ENCODE measurements at places on chromosomes 11 and 22.

DNA sequence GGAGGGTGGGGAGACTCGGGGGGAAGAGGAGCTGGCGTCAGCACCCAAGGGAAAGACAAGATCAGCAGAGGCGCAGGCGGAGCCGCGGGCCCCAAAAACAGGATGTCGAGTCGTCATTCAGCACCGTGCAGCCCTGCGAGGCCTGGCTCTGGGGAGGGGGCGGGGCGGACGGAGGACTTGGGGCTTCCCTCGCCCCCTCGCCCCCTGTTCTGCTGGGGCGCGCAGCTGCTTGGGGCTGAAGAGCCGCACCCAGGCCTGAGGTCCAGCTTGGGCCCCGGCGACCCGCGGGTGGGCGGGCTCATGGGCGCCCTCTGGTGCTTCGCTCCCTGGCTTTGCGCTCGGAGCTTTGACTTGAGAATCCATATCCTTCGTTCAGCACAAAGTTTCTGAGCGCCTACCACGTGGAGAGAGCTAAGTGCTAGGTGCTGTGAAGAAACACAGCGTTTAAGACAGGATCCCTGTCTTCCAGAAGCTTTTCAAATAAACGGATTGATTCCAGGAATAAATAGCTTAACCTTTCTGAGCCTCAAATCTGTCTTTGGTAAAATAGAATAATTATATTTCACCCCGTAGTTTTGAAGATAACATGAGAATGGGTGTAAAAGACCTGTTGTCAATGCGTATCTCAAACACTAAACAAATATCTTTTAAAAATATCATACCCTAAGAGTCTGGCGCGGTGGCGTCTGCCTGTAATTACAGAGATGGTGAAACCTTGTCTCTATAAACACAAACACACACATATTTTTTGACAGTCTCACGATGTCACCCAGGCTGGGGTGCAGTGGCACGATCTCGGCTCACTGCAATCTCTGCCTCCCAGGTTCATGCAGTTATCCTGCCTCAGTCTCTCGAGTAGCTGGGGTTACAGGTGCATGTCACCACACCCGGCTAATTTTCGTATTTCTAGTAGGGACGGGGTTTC, 929 bp upstream of the RHOG start:
- peak; percentile 92 for DNase-seq

GRCh38 chr22:30870451-30871345, 97.9 kb downstream of the MORC2 start:
- no peak for DNase-seq

GRCh38 chr11:2342981-2343380, 34.1 kb upstream of the CD81 start:
- no peak for DNase-seq

- no peak for DNase-seq
Observed at GRCh38 chr11:11569936-11570491, 51.8 kb downstream of the GALNT18 start.

- DNase-seq = no peak
Observed at GRCh38 chr11:127098684-127099083, 98.1 kb upstream of the KIRREL3 start.

GRCh38 chr11:15127341-15127740, 12.6 kb downstream of the INSC start:
- no peak for DNase-seq

DNA sequence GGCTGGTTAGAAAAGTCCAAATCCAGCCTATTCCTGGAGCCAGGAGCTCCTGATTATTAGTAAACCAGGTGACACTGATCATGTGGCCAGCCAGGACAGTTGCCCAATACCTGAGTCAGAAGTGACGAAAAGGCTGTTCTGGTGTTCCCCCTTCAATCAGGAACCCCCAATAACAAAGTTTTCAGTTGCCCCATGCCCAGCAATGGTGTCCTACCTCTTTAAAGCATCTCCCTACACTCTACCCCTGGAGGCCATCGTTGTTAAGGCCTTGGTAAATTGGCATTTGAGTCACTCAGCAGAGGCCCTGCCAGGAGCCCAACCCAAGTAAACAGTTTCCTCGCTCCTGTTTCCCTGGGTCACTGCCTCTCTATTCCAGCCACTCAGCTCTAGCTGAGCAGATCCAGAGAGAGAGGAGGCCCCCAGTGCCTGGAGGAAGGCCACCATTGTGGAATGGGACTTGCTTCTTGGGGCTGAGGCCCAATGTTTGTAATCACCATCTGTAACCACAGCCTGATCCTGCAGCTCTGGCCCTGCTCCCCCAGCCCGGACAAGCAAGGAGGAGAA, 25.0 kb downstream of the ARHGAP1 start:
- DNase-seq = no peak

- no peak for DNase-seq
Observed at GRCh38 chr11:4030197-4030596, 64.4 kb upstream of the RRM1 start.

DNA sequence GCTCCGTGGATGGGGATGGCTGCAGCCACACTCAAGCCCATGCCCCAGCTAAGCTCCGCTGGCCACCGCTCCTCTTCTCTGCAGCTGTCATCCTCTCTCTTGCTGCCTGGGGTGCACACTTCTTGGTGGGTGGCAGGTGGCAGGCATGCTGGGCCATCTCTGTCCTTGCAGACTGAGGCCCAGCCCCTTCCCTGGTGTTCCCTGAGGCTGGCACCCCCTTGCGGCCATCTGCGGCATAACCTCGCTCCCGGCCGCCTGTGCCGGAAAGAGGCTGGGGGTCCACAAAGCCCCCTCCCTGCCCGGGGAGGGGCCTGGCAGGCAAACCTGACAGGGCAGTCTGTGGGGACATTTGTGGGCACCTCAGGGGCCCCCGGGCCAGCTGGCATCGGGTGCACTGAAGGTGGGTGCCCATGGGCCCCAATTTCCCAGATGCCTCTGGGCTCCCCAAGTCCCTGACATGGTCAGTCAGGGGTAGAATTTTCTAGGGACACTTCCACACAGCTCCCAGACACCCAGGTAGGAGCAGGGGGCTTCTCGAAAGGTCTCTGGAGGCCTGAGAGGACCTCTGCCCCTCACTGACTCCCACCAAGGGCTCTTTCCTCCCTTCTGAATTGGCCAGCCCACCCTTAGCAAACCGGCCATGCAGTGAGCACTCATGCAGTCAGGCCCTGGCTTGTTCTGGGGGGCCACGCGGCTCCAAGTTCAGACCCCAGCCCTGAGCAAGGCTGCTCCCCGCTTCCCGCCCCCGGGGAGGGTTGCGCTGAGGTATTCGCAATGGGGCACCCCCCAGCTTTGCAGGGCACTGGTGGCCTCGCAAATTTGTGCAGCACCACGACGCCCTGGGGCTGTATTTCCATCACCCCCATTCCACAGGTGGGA, 23.5 kb upstream of the TH start:
- DNase-seq = peak; percentile 20

DNA sequence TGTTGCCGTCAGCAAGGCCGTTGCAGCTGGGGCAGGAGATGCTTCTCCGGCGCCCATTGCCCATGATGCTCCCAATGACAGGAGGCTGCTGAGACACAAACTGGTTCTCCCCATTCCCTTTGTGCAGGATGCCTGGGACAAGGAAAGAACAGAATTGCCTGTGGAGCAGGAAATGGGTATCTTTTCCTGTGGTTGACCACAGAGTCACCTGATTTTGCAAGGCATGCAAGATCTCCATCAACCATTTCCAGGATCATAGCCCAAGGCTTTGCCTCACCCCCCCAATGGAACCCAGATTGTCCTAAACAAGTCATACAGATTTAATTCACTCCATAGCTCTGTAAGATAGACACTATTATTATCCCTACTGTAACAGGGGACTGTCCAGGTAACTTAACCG, 148.1 kb upstream of the NARS2 start:
- DNase-seq = no peak

DNA sequence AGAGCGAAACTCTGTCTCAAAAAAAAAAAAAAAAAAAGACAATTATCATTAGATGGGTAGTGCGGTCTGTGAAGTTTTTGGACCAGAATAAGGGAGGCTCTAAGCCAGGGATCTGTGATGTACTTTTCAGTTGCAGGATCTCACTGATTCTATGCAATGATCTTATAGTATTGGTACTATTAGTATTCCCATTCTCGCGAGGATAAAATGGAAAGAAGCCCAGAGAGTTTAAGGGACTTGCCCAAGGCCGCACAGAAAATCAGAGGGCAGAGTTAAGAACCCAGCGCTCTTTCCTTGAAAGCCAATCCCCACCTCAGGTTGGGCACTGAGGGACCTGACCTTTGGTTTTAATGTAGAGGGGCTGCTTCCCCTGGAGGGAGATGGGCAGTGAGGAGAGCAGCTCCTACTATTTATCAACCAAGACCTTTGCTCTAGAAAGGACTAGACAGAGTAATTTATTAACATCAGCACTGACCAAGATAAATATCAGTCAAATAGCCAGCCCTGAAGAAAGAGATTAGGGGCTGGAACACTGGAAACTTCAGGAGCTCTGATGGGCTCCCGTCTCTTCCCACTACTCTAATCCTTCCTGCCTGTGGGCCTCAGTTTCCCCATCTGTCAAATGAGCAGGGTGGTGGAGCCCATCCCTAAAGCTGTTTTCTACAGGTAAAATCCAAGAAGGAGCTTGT, 6.0 kb downstream of the NIPSNAP1 start:
- DNase-seq = no peak

All from activated T-helper 9 cell treated with anti-CD3 and anti-CD28 coated beads, Interleukin-2, amount 50 U/mL, for 16 hours (primary cell).